ENCODE measurements at places on chromosomes 5 and 9.

DNA sequence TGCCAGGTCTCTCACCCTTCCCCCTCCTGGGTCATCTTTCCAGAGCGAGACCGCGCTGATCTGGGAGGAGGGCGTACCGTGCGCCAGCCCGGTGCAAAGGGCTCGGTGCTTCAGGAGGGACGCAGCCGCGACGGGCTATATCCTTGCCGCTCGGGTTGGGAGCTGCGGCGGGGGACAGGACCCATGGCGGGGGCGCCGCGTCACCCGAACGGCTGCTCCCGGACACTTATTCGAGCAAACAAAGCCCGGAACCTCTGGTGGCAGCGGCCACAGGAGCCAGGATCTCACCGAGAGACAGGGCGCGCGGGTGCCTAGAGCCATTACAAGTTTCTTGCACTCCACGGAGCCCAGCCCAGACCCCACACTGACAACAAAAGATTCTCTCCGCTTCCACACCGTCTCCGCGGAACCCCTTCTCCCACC, 1.3 kb downstream of the SEMA6A start:
- no peak for DNase-seq

- DNase-seq: peak; percentile 62
These were observed 12.0 kb downstream of the REXO4 start for GRCh38 chr9:133405508-133406438.

DNA sequence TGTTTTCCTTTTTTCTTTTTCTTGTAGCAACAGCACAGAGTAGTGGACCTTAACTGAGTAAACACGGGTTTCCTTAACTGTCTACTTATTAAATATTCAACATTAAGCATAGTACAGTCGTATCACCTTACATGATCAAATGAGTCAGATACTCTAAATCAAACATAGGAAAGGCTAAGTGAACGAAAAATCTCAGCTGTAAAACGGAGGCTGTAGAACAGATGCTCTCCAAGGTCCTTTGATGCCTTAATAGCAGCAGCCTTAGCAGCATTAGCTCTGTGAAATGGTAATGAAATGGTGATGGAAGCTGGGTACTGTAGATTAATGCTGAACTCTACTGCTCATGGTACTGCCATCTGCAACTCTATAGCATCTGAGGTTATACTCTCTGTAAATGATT, 1433.3 kb upstream of the C9orf72 start:
- no peak for DNase-seq

GRCh38 chr5:147084702-147085101, 150.1 kb upstream of the STK32A start:
- no peak for DNase-seq

- no peak for DNase-seq
These were observed 320.2 kb downstream of the NFIB start for GRCh38 chr9:13993632-13994185.

DNA sequence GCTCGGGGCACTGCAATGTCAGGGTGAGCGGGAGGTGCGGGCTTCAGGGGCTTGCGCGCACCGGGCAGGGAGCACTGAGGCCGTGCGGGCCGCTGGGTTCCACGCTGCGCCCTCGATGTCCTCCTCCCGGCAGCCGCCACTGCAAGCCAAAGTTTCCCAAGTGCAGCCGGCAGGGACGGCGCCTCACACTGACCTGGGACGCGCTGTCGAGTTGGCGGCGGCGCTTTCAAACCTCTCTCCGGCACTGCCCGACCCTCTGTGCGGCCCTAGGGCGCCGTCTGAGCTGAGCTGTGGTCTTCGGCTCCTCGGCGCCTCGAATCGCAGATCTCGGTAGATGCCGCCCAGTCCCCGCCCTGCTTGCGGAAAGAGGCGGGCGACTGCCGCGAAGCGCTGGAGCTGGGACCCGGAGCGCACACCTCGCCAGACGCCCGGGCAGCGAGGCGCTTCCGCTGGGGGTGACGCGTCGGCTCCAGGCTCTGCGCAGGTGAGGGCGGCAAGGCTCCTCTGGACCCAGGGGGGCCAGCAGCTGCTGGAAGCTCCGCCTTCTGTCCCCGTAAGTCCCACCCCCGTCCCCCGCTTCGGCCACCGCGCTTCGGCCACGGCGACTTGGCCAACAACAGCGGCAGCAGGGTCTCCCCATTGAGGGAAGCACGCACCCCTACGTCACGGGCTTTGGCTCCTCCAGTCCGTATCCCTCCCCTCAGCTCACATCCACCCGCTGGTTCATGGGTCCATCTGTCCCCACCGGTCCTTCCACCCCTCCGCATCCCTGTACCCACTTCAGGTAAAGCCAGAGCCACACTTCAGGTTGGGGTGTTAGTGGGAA, at the start of gene ANKRD34B:
TSS of gene ANKRD34B (minus strand) at position 320 of the 826 bp plus-strand sequence. CDS start 10,261 bp downstream, outside the sequence.
- DNase-seq: no peak

DNA sequence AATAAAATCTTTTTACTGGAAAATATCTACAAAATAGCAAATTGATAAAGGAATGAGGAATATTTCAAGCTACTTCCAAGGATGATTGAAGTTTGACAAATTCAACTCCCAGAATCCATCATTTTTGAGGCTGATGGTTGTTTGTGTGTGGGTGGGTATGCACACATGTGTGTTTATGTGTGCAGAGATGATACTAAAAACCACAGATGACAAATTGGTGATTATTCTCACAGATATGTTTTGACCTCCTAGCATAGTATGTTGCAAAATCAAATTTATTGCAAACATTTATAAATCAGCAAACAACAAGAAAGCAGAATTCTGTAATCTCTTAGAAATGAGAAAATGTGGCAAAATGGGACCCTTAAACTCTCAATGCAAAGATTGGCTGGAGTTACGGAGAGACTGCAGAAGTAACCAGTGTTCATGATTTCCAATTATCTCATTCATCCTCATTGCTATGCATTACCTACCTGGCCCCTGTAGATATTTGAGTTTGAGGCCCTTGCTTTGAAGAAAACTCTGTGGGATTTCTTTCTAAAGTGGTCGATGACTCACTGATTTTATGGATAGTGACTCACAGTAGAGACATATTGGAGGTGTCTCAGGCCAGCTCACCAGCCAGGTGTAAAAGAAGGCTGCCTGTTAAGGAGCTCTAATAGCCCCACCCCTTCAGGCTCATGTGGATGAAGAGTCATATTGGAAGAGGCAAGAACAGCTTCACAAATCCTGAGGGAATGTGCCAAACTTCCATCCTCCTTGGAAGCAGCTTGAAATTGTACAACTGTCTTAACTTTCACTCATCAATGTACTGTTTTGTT, 44.6 kb upstream of the TMC1 start:
- DNase-seq: peak; percentile 70

DNA sequence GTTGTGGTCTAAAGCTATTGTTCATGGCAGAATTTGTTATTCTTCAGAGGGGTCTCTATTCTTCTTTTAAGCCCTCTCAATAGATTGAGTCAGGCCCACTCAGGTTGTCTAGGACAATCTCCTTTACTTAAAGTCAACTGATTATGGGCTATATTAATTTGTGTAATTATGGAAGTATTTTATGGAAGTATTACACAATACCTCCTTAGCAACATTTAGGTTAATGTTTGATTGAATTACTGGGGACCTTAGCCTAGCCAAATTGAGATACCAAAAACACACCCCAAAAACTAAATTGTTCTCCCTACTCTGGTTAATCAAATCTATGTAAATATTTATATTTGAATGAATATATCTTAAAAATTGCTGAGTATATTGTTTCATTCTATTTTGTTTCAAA, 347.1 kb upstream of the GRIN3A start:
- DNase-seq: no peak

Data from amniotic epithelial cell (primary cell).